ENCODE measurements at places on chromosomes 1 and 21.

GRCh38 chr1:182143154-182143657 is 81.7 kb upstream of the ZNF648 start:
- peak; percentile 86 for DNase-seq

GRCh38 chr1:55546553-55546952 is 331.4 kb upstream of the USP24 start:
- DNase-seq: no peak

DNA sequence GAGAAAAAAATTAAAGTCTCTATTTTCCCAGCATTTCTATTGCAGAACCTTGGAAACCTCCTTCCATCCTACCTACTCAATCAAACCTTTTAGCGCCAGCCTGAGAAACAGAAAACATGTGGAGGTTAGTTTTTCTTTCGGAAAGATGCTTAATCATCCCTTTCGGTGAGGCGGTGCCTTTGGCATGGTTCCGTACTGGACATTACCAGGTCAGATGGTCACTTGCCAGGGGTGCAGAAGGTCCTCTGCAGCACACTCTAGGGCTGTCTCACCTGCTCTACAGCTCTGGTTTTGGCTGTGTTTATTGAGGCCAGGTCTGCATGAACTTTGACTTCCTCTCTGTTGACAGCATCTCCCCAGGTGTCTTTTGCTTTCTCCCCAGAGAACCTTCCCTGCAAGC is 121.5 kb downstream of the PLD5 start:
- no peak for DNase-seq

- DNase-seq: no peak
These were observed 41.5 kb upstream of the GBP6 start for GRCh38 chr1:89322402-89322801.

DNA sequence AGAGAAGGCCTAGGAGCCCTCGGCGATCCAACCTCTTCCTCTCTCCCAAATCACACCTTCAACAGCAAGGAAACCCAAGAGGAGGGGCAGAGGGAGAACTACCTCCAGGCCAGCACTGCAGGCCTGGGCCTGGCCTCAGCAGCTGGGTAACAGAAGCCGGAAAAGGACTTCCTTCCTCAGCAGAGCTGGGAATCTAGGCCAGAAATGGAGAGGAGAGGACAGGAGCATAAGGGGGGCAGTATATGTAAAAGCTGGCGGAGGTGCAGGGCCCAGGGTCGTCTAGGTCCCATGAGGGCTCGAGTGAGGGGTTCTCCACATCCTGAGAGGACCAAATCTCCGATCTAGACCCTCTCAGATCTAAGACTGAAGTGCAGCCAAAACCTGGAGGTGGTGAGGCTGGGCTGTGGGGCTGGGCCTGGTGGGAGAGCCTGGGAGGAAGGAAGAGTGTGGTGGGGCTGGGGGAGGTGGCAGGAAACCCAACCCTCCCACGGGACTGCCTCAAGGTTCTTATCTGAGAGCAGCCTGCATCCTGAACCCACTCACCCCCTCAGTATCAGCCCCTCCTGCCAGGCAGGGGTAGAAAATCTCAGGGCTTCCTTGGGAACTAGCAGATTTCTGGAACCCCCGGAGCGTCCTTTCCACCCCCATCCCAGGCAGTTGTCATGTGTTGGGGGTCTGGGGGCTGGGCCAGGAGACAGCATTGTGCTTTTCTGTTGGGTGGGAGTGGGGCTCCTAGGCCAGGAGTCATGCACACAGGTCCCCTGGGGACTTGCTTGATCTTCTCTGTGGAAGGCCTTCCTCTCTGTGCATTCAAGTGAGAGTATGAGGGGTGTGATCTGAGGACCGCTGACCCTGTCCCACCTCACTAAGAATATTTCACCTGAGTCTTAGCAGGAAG is 33.0 kb downstream of the PIK3C2B start:
- peak; percentile 17 for DNase-seq

DNA sequence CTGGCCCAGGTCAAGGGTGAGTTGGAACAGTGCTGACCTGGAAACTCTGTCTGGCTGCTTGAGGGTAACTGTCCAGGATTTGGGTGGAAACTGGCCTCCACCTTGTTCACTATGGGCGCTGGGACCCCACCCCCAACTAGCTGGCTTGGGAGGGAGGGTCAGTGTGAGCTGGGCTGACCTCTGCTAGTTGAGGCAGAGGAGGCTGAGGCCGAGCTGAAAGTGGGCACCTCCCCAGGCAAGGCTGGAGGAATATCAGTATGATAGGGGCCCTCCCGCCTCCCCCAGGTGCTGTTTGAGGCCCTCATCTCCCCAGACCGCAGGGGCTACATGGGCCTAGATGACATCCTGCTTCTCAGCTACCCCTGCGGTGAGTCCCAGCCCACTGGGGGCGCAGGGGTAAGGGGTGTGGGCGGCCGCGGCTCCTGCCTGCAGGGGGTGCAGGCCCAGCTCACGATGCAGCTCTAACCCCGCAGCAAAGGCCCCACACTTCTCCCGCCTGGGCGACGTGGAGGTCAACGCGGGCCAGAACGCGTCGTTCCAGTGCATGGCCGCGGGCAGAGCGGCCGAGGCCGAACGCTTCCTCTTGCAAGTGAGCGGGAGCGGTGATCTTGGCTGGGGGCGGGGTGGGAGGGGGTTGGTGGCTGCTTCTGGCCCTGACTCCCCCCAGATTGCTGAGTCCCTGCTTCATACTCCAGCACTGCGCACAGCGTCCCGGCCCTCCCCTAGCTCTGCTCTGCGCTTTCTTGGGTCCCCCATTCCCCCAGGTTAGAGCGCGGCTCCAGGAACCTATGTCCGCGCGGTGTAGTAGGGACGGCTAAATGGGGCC is 22.9 kb downstream of the PTPRU start:
- DNase-seq: no peak

- DNase-seq: no peak
These were observed 113.1 kb downstream of the ZNF326 start for GRCh38 chr1:90107990-90108389.

GRCh38 chr21:46422636-46423241 is 36.0 kb upstream of the DIP2A start:
- DNase-seq: no peak

- DNase-seq: peak; percentile 94
These were observed at the start of gene EEIG2 for GRCh38 chr1:108559215-108560186. EEIG2 (plus strand) TSS chr1:108560100; CDS start chr1:108560429, 329 bp downstream.

DNA sequence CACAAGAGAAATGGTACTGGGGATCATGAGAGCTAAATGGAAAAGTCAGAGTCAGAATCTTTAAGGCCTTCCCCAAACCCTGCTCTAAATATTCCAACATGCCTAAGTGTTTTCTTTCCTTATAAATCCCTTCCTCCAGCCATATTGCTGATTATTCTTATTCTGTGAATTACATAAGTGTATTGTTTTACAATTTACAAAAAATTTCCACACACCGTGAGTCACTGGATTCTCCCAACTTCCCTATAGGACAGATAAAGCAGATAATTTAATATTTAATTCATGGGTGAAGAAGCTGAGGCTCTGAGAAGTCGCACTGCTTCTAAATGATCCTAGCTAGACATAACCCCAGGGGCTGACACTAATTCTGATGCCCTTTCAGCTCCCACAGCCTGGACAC is 243.3 kb upstream of the JUN start:
- DNase-seq: no peak

GRCh38 chr1:110242731-110243130 is 32.6 kb downstream of the KCNC4 start:
- no peak for DNase-seq

- no peak for DNase-seq
These were observed 583.8 kb downstream of the NPHP4 start for GRCh38 chr1:5408401-5408800.

DNA sequence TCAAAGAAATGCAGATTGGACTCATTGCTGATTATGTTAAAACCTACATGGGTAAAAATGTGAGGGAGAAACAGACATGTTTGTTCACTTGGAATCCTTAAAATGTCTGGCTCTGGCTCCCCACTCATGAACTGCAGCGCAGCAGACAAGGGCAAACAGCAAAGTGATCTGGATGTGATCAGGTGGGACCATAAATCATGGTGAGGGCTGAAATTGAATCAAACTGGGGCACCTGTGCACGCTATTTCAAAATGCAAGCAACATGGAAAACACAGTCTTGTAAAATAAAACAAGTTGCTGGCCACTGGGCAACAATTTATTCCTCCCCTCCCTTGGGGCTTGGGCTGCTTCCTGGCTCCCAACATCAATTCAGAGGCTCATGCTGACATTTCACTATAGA is 373.4 kb downstream of the SEC16B start:
- no peak for DNase-seq

- DNase-seq: peak; percentile 95
These were observed 17.1 kb upstream of the SPSB1 start for GRCh38 chr1:9275567-9276034.

DNA sequence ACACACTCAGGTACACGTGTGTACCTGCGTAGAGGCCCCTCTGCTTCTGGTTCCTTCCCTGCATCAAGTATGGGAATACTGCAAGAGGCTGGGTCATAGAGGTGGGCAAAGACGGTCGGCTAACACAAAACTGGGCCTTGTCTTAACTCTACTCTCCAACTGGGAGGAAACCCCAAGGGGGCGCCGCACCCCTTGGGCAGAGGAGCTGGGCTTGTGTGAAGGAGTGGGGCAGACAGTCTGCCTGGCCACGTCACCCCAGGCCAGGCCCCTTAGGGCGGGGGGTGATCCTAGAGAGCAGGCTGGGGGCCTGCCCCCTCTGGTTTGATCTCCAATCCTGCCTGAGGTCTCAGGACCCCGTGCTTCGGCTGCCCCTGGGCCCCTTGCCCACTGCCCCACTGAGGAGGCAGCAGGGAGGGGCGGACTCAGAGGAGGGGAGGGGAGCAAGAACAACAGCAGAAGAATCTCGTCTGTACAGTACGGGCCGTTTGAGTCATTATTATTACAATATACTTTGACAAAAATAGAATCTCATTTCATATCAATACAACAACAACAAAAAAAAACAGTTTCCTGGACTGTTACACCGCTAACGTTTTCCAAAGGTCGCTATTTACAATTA is 34.7 kb downstream of the MEF2D start:
- no peak for DNase-seq

DNA sequence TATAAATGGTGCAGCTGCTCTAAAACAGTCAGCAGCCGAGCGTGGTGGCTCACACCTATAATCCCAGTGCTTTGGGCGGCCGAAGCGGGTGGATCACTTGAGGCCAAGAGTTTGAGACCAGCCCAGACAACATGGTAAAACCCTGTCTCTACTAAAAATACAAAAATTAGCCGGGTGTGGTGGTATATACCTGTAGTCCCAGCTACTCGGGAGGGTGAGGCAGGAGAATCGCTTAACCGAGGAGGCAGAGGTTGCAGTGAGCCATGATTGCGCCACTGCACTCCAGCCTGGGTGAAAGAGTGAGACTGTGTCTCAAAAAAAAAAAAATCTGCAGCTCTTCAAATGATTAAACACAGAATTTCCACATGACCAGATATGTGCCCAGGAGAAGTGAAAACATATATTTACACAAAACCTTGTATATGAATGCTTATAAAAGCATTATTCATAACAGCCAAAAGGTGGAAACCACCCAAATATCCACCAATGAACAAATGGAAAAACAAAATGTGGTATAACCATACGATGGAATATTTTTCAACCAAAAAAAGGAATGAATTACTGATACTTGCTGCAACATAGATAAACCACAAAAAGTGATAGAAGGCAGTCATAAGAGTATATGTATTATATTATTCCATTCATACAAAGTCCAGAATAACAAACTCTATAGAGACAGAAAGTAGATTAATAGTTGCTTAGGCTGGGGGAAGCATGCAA is 14.1 kb downstream of the EPS15 start:
- peak; percentile 51 for DNase-seq

GRCh38 chr1:177206831-177207355 is 36.1 kb downstream of the BRINP2 start:
- DNase-seq: no peak

DNA sequence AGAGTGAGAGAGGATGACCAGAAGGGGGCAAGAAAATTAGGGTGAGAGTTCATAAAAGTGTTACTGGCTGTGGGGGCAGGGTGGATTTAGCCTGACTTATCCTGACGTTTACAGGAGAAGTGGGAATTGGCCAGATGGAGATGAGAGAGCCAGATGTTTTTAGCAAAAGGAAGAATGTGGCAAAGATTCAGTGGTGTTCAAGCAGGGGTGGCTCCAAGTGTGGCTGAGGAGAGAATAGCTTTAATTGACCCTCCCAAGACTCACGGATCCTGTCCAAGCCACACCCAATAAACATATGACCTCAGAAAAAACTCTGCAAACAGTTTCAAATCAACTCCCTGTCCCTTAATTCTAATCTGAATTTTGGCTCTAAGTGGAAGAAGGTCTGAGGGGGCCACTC is 35.2 kb upstream of the EDEM3 start:
- DNase-seq: no peak

- no peak for DNase-seq
These were observed 10.2 kb upstream of the UBR4 start for GRCh38 chr1:19220080-19220846.

- peak; percentile 44 for DNase-seq
These were observed at the start of gene MYOM3 for GRCh38 chr1:24111996-24112779. MYOM3 (minus strand) TSS chr1:24112135; CDS start chr1:24108636, 3,499 bp downstream.

Data from activated CD4-positive, alpha-beta T cell treated with anti-CD3 and anti-CD28 coated beads, Interleukin-2, amount 50 U/mL, for 16 hours (primary cell).